ENCODE measurements at places on chromosomes 7 and 10.

DNA sequence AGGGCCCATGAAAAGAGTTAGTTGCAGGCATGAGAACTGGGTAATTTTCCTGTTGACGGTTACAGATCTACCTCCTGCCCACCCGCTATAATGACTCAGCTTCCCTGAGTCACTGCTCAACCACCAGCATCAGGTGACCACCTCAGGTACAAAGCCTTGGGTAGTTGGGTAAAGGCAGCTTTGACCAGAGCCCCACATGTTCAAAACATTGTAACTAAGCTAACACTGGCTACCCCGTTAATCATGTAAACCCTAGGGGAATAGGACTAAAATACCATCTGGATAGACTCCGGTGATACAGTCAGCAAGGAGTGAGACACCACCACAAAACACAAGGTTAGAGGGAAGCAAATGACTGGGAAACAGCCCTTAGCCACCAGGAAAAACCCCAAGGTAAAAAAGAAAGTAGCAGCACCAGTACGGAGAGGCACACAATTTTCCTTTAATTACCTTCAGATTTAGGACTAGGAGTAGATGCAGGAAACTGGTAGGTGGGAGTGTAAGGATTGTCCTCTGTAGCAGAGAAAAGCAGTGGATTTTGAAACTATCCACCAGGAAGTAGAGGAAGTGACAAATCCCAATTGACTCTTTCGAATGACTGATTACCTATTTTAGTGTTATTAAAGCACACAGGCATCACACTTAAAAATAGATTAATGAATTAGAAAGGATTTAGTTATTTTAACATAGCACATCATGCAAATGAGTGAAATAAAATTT lies 103.5 kb upstream of the PDLIM1 start:
- peaks cover 21% of the 10 kb centered on the region for H3K27me3 ChIP-seq
- H3K4me1 ChIP-seq = peaks cover 19% of the 10 kb centered on the region
- H3K4me3 ChIP-seq = no peak overlapping the region
- no peaks in the 10 kb centered on the region for H3K36me3 ChIP-seq

DNA sequence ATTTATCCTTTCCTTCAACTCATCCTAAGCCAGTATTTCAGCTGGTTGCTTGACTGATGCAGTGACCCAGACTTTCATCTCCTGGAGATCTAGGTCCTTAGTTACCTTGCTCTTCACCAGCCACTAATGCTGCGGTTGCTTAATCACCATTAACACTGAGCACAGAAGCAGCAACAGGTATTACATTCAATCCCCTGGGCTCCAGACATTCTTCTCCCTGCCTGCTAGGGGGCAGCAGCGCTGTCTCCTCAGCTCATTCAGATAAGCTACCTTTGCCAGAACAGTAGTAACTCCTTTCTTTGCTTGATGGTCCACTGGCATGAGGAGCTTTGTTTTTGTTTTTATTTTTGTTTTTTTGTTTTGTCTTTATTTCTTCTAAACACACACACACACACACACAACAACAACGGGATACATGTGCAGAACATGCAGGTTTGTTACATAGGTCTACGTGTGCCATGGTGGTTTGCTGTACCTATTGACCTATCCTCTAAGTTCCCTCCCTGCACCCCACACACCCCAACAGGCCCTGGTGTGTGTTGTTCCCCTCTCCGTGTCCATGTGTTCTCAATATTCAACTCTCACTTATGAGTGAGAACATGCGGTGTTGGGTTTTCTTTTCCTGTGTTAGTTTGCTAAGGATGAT lies 1043.2 kb upstream of the C7orf33 start:
- no peaks in the 10 kb centered on the region for H3K36me3 ChIP-seq
- DNase-seq = no peak
- no peak overlapping the region for H3K4me3 ChIP-seq
- H3K27ac ChIP-seq = no peak overlapping the region
- H3K4me1 ChIP-seq = no peaks in the 10 kb centered on the region
- H3K27me3 ChIP-seq = no peaks in the 10 kb centered on the region

DNA sequence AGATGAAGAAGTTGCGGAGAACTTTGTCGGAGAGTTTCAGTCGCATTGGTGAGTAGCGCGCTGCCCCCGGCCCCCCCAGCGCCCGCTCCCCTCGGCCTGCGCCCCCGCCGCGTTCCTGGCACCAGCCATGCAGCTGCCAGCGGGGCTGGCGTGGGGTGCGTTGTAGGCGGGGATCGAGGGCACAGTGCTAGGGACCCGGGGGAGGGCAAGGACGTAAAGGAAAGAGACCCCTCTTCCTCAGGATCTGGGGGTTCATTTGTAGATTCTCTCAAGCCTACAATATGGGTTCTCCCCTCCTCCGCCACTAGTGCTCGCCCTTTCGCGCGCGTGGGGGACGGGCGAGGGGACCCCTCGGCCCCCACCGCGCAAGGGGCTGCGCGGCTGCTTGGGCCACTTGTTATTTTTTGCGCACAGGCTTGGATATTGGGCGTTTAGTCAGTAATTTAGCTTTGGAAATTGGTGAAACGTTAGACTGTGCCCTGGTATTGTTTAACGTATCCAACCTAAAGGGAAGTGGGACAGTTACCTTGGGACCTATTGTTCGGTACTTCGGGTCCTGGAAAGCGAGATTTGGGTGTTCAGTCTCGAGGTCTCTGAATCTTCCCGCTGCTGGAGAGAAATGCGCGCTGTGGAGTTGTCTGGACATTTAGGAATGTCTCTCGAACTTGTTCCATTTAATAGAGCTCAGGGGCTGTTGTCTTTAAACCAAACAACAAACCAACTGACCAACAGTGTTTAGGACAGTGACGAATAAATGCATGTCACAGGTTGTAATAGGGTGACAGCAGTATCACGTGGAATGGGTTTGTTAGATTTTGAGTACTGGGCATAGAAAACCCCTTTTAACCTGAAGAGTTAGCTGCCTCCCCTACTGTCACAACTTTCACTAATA lies 796 bp downstream of the CDK14 start:
- peaks cover 65% of the 10 kb centered on the region for H3K4me1 ChIP-seq
- DNase-seq = no peak
- no peaks in the 10 kb centered on the region for H3K27me3 ChIP-seq
- peak overlapping the region; percentile 96 for H3K4me3 ChIP-seq
- H3K36me3 ChIP-seq = no peaks in the 10 kb centered on the region

DNA sequence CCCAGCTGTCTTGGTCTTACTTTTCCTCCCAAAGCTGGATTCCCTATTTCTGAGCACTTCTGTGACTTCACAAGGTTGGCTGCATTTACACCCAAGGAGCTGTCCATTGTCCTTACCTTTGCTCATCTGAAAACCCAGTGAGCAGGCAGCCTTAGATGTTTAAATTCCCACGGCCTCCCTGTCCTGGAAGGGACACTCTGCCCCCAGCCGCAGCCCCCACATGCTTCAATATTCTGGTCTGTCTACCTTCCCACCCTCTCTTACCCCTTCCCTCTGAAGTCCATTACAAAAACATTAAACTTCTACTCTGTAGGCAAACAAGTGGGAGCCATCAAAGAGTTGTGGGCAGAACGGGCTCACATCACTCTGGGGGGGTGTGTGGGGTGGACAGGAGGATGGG lies 73.8 kb upstream of the EFCAB10 start:
- H3K27ac ChIP-seq = no peak overlapping the region
- H3K36me3 ChIP-seq = peaks cover 11% of the 10 kb centered on the region
- no peaks in the 10 kb centered on the region for H3K4me1 ChIP-seq
- DNase-seq = no peak
- no peaks in the 10 kb centered on the region for H3K27me3 ChIP-seq

DNA sequence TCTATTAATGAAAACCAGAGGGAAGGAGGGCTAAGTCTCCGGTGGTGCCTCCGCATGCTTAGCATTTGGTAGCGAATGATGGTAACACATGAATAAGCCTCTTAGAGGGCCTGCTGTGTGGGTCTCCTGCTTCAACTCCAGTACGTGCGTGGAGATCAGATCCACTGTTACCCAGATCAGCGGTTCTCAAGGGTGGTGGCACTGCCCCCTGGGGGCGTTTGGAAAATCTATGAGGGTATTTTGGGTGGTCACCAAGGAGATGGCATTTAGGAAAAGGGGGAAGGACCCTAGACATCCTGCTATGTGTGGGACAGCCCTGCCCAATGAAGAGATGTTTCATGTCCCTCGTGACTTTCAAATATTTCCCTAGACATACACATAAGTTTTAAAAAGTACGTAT lies 57.1 kb upstream of the TM9SF3 start:
- H3K27ac ChIP-seq = no peak overlapping the region
- no peaks in the 10 kb centered on the region for H3K4me1 ChIP-seq
- peaks cover 13% of the 10 kb centered on the region for H3K27me3 ChIP-seq
- DNase-seq = no peak

DNA sequence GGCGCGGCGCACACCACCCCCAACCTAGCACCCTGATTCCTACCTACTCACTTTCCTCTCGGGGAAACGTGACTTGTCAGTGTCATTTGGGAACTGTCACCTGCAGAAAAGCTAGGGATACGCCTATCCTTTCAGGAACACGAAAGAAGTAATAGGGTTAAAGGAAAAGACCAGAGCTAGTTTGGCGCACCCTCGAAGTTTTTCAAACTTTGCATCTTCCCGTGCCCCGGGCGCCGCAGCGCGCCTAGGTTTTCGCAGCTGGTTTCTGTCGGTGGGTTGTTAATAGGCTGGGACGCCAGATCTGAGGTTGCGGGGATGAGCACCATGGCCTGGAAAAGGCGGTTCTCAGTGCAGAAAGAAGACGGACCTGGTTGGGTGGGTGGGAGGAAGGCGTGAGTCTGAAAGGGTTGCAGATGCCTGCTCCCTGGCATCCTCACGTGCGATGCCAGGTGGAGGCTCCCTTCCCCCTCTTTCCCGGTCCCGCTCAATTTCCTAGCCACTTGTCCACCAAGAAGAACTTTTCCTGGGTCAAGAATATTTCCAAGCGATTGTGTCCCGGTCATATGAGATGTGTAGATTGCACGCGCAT lies 568 bp upstream of the MEOX2 start:
- no peak for DNase-seq
- peak overlapping the region; percentile 94 for H3K27ac ChIP-seq
- H3K4me3 ChIP-seq = peak overlapping the region; percentile 89
- no peaks in the 10 kb centered on the region for H3K36me3 ChIP-seq
- H3K27me3 ChIP-seq = peaks cover 6% of the 10 kb centered on the region

GRCh38 chr7:55438085-55438756 lies 73.1 kb downstream of the LANCL2 start:
- H3K27me3 ChIP-seq = no peaks in the 10 kb centered on the region
- no peak overlapping the region for H3K4me3 ChIP-seq
- H3K4me1 ChIP-seq = peaks cover 16% of the 10 kb centered on the region
- H3K36me3 ChIP-seq = no peaks in the 10 kb centered on the region

- DNase-seq = peak; percentile 62
- H3K27me3 ChIP-seq = peaks cover 30% of the 10 kb centered on the region
- H3K36me3 ChIP-seq = no peaks in the 10 kb centered on the region
- H3K27ac ChIP-seq = no peak overlapping the region
- peaks cover 2% of the 10 kb centered on the region for H3K4me1 ChIP-seq
- H3K4me3 ChIP-seq = no peak overlapping the region
Measured at GRCh38 chr10:110175406-110175805, 32.0 kb upstream of the MXI1 start.

GRCh38 chr7:21355406-21355874 lies 72.4 kb upstream of the SP4 start:
- no peaks in the 10 kb centered on the region for H3K36me3 ChIP-seq
- H3K4me3 ChIP-seq = no peak overlapping the region
- no peaks in the 10 kb centered on the region for H3K27me3 ChIP-seq
- no peaks in the 10 kb centered on the region for H3K4me1 ChIP-seq

GRCh38 chr7:81768951-81769778 lies 682 bp downstream of the HGF start:
- H3K4me1 ChIP-seq = peaks cover 59% of the 10 kb centered on the region
- peak overlapping the region; percentile 56 for H3K27ac ChIP-seq
- H3K4me3 ChIP-seq = peak overlapping the region; percentile 70
- DNase-seq = no peak
